ENCODE measurements at places on chromosomes 7 and 10.

DNA sequence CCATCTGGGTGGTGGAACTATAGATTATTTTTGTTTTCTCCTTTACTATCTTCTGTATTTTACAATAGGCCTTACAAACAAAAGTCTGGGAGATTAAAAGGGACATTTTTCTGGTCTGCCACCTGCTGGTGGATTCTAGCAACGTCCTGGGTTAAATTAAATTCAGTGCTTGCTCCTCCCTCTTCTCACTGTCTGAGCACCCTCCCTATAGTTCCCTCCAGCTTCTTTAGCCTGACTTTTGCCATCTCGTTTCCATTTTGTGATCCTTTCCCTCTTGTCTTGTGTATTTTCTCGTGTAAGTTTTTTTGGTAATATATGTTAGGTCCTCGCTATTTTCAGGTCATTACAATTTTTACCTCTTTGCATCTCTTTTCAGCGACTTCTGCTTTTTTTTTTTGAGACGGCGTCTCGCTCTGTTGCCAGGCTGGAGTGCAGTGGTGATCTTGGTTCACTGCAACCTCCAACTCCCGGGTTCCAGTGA is 16.1 kb downstream of the ANKRD16 start:
- DNase-seq: peak; percentile 80

- DNase-seq: no peak
Observed at GRCh38 chr10:54159924-54160323, 641.1 kb downstream of the PCDH15 start.

DNA sequence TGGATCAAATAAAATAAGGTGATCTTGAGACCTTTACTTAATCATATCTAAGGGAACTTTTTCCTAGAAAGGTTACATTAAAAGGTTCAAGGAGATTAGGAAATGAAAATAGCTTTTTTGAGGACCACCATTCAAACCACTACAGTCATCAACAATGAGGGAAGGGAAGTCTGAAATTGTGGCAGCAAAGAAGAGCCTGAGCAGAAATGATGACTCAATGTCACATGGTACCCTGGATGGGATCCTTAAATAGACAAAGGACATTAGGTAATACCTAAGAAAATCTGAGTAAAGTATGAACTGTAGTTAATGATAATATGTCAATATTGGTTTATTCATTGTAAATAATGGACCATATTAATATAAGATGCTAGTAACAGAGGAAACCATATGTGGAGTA is 236.0 kb downstream of the SEMA3D start:
- DNase-seq: no peak

GRCh38 chr10:100877461-100877850 is 35.3 kb upstream of the SLF2 start:
- DNase-seq: no peak

DNA sequence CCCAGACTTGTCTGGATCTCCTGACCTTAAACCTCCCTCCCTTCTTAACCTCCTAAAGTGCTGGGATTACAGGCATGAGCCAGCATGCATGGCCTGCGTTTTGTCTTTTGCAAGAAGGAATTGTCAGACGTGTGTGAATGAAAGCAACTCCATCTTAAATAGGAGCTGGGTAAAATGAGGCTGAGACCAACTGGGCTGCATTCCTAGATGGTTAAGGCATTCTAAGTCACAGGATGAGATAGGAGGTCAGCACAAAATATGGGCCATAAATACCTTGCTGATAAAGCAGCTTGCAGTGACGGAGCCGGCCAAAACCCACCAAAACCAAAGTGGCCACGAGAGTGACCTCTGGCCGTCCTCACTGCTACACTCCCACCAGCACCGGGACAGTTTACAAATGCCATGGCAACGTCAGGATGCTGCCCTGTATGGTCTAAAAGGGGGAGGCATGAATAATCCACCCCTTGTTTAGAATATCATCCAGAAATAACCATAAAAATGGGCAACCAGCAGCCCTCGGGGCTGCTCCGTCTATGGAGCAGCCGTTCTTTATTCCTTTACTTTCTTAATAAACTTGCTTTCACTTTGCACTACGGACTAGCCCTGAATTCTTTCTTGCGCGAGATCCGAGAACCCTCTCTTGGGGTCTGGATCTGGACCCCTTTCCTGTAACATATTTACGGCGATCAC is 41.2 kb upstream of the SDK1 start:
- DNase-seq: no peak

DNA sequence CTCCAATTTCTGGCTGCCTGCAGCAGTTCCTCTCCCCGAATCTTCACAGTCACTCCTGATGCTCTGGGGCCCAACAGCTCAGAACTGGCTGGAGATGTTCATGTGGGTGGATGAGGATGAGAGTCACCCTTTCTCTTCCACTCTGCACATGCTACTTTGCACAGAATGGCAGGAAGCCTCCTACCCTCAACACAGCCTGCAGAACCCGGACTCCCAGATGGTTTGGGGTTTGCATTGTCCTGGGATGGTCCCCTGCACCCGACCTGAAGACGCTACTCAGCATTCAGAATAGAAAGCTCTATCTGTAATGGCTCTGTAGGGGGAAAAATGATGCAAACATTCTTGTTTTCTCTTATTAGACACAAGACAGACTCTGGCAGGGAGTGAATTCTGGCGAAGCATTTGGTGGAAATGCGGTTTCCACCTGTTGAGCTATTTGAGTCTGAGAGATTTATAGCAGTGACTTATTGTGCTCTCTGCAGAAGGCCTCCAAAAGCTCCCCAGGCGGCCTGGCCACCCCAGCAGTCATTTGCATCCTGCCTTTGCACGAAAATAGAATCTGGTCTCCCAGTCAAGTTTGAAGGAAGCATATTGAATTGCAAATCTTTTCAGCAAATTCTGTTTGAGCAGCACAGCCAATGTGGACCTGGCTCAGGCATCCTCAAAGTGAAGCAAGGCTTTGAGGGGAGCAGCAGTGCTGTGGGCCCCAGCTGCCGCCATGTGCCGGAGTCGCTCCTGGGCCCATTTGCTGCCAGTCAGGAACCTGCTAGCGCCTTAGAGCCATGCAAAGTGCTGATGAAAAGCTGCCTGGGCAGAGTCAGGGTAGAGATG is 309.3 kb downstream of the TCERG1L start:
- no peak for DNase-seq

DNA sequence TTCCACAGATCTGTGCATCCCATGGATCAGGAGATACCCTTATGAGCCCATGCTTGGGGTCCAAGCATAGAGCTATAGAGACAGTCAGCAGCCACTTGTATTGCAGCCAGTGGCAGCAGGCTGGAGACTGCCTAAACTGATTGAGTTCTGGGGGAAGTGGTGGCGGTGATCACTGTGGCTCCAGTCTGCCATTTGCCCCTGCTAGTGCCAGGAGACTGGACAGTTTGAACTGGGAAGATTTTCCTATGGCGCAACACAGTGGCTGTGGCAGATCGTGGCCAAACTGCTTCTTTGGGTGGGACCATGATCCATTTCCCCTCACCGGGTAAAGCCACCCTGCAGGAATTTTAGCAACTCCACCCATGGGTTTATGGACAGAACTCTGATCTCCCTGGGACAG is 679.7 kb upstream of the SEMA3D start:
- DNase-seq: no peak

- DNase-seq: no peak
Observed at GRCh38 chr10:69650589-69651261, 20.7 kb downstream of the FAM241B start.

DNA sequence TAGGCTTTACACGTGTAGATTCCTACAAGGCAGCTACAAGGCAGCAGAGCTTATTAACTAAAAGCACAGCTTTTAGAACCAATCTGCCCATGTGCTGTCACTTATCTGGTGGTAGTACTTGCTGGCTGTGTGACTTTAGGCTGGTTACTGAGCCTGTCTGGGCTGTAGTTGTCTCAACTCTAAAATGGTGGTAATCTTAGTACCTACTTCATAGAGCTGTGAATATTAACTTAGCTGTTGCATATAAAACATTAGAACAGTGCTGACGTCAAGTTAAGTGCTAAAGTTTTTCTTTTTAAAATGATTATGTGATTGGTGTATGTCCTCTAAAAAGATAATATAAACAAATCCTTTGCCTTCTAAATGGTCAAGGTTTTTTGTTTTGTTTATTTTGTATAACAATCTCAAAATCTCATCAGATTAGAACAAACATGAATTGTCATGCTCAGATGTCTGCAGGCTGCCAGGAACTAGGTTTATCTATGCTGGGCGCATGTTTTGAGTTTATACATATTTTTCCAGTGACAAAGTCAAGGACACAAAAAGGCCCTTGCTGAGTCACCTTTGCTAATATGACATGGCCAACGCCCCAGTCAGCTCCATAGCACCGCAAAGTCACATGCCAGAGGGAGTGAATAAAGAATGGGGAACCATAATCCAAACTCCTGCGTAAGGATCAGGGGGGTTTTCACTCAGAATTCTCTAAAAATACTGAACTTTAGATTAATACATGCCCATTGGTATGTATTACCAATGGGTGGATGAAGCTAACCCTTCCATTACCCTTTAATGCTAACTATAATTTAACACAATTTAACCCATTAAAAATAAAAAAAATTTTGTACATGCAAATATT is 39.8 kb upstream of the ARL4A start:
- no peak for DNase-seq

DNA sequence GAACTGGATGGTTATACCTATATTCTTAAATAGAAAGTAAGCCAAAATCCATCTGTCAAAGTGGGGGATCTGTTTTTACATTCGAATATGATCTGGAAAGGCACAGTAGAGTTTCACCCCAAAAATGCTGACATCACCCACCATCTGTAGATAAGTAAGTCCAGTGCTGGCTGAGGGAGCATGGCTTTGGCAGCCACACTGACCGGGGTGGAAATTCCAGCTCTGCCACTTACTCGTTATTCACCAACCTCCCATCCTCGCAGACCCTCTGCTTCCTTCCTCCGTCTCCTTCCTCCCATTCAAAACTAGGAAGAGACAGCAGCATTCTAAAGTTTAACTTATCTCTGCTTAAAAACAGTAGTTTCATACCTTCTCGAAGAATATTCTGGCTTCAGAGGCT is 84.9 kb upstream of the GATA3 start:
- no peak for DNase-seq

- no peak for DNase-seq
Observed at GRCh38 chr7:94957061-94957460, 49.7 kb downstream of the PPP1R9A start.

DNA sequence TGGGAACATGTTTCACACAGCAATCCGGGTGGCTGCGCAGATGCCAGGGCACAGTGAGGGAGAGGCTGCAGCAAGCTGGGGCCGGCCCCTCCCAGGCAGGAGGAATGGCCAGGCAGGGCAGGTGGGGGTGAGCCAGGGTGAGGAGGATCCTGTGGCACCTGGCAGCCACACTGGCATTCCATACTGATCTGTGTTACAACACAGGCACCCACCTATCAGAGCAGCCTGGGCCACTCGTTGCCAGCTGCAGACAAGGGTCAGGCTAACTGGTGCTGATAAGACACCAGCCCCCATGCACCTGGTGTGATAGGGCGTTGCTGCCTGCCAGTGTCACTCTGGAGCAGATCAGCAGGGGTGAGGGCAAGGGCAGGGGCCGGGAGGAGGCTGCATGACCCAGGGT is 16.6 kb upstream of the RET start:
- DNase-seq: no peak

DNA sequence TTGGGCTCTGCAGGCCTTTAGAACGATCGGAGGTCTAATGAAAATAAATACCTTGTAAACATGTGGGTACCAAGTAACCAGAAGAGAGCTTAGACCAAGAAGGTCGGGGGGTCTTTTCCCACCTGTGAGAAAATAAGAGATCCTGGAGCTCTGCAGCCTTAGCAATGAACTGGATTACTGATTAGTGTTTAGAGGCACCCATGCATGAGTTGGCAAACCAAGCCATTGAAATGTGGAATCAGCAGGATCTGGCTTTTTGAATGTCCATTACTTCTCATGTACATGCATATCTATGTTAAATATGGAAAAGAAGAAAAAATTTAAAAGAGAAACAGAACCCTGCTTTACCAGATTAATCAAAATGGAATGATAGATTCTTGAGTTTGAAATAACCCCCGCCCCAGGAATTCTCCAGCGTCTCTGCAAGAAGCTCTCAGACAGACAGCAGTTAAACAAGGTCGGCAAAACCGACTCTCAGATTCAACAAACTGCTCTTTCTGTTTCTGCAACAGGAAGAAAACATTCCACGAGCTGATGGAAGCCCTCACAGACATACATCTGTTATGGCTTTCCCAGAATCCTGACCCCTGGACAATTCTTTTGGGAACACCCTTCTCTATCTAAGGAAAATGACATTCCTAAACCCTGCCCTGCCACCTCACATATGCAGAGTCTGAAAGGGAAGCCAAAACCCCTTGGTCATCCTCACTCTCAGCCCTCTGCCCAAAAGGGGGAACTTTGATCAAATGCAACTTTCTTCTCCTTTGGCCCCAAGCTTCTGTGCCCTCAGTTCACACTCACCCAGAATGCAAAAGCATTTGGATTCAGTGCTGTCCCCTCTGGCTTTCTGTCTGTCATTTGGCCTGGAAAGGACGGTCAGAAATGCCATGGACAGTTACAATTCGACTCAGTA is 78.7 kb upstream of the EN2 start:
- no peak for DNase-seq

GRCh38 chr10:15310776-15311568 is 60.1 kb downstream of the FAM171A1 start:
- no peak for DNase-seq

GRCh38 chr10:36703179-36703578 is 422.2 kb upstream of the ANKRD30A start:
- no peak for DNase-seq

- peak; percentile 48 for DNase-seq
Observed at GRCh38 chr10:97332591-97333350, 1.8 kb downstream of the FRAT2 start.

DNA sequence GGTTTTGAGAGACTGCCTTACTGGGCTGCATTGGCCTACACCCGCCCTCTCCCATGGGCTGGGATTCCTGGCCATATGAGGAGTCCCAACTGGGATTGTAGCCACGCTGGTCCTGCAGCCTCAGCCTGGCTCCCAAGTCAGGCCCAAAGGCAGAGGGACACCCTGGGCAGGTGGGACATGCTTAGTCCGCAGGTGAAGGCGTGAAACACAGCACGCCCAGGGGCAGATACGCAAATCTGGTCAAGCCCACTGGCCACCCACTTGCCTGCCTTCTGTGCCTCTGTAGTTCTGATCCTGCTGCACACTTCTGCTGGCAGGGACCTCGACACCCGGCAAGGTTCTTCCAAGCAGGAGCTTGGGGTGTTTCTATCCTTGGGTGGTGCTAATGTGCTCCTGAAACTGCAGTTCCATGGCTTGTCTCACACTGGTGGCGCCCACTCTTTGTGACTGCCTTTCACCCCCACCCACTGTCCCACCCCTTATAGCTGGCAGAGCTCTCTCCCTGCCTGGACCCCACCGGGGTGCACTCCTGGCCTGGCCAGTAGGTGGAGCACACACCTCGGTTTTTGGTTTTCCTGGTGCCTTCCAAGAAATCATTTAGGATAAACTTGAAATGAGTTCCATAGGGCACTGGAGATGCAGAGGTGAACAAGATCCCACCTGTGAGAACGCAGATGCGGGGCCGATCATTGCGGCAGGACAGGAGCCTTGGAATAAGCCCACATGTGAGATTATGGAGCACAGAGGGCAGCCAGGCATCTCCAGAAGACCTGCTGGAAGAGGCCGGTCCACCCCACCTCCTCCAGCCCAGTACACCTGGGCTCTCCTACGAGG is 47.9 kb downstream of the MKI67 start:
- peak; percentile 80 for DNase-seq

- DNase-seq: no peak
Observed at GRCh38 chr10:61901829-61902444, 438 bp downstream of the ARID5B start.

- no peak for DNase-seq
Observed at GRCh38 chr7:25586513-25586912, 358.2 kb upstream of the NPVF start.
